ENCODE measurements at places on chromosomes 1 and 21. TPM values are rescaled to one million over a fixed set of nuclear protein-coding genes. Genes with fewer than 3 reads are reported as not detected.
A peak's percentile ranks its signal among the peaks of the same experiment; 100 is the strongest.

The HSPA13 gene
- total RNA-seq: 76.2 TPM

DNA sequence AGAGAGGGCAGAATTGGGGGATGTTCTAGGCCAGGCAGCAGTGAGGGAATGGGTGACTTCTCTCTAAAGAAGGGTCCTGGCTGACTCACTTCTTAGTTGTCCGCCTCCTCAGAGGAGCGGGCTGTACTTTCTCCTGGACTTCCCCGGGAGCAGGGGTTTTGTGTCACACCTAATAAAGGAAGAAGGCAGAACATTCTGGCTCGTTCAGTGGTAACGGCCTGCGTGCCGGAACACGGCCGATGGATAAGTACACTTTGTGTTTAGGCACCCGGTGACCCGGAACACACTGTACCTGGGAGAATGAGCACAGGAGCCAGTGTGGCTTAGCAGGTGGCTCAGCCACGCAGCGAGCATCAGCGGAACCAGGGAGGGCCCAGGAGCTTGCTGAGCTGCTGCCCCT, 84.7 kb downstream of the FBXO2 start:
- no peak for DNase-seq

- DNase-seq: no peak
Observed at GRCh38 chr1:167648252-167648849, 18.3 kb downstream of the RCSD1 start.

The INAVA gene
- not detected for total RNA-seq

GRCh38 chr1:37519613-37520012, 5.0 kb upstream of the MEAF6 start:
- no peak for DNase-seq

The OR2L8 gene
- total RNA-seq: not detected

DNA sequence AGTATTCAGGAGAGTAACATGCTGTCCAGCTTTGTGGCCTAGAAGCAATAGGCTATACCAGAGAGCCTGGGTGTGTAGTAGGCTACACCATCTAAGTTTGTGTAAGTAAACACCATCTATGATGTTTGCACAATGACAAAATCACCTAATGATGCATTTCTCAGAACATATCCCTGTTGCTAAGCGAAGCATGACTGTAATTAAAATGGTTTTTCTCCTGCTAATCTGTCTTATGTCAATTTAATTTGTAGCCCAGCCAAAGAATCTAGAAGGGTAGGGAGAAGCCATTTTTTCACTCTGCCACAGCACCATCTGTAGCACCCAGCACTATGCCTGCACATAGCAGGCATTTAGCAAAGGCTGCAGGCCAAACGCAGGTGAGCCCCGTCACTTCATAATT, 2.0 kb upstream of the TTC24 start:
- DNase-seq: no peak

The A3GALT2 gene
- not detected for total RNA-seq

DNA sequence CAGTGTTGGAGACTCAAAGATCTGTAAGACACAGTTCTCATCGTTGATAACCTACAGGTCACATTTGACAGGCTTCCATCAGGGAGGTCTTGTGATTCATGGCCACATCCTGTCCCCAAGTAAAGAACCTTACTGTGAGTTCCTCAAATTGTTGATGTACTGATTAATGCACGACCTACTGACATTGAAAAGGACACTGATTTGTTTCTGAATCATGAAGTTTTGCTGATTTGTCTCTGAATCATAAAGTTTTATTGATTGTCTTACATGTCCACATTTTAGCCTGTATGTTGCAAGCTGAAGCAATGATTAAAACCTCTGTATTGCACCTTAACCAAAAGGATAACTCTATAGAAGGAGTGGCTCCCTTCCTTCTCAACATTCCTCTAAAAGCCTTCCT, 476.3 kb upstream of the RUNX1 start:
- DNase-seq: peak; percentile 33

The RBM8A gene
- 127 TPM for total RNA-seq
